ENCODE measurements at places on chromosomes 4 and X.

DNA sequence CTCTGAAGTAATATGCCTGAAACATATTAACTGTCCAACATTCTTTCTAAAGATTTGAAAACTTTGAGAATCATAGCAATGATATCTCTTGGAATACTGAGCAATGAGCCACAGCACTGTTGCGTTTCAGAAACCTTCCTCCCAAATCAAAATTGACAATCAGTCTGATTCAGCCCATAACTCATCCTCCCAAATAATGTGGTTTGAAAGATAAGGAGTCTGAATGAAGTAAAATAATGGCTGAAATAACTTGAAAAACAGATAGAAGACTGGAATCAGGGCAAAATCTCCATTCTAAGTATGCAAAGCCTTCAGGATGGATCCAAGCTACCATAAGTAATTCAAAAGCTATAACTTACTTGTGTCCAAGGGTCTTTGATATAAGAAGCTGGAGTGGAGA is 98.6 kb upstream of the PLS3 start:
- DNase-seq = no peak

- no peak for DNase-seq
These were observed 22.0 kb downstream of the SMIM14 start for GRCh38 chr4:39616651-39617050.

- DNase-seq = peak; percentile 85
These were observed 66.9 kb downstream of the GALNTL6 start for GRCh38 chr4:171880136-171880535.

GRCh38 chrX:133475521-133475920 is 60.2 kb upstream of the GPC4 start:
- no peak for DNase-seq

- DNase-seq = no peak
These were observed 203.9 kb downstream of the SOWAHB start for GRCh38 chr4:76694056-76694455.

GRCh38 chrX:153438532-153438931 is 7.3 kb downstream of the TREX2 start:
- no peak for DNase-seq

DNA sequence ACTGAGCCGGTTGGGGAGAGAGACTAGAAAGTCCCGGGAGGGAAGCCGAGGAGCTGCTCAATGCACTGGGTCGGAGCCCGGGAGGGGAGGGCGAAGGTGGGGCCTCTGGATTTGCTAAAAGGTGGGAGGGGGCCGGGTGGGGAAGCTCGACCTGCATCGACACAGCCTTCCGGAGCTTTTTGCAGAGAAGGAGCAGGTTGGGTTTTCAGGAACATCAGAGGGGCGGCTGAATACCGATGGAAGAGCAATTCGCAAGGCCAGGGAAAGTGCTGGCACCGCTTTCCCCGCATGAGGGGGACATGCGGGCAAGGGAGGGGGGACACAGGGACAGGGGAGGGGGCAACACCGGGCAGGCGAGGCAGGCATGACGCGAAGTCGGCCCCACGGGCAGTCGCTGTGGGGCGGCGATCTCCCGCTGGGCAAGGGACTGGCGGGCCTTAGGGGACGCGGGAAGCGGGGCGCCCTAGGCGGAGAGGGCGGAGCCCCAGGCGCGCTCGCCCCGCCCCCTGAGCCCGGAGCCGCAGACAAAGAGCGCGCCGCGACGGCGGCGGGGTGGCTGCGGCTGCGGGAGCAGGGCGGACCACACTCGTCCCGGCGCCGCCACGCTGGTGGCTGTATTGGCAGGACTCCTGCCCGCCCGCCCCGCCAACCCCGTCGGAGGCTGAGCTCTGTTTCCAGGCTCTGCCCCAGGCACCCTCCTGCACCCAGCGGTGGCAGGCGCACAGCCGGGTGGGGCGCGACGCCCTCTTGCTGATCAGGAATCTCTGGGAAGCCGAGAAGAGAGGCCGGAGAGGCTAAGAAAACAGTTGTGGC is 11.6 kb downstream of the PDZD4 start:
- DNase-seq = no peak

DNA sequence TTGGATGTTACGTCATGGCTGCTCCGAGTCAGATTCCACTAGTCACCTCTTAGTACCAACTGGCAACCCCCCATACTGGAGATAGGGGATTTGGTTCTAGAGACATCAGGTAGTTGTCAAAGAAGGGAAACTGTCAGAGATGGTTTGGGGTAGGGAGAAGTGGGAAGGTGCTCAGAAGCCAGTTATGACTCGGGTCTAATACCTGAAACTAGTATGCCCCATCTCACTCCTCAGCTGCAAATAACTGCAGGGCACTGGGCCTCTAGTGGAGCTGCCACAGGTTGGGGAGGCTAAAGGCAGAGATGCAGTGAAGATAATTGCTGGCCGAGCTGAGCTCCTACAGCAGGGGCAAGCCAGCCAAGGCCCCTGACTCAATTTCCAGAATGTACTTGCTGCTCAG is 30.0 kb downstream of the OTUD6A start:
- DNase-seq = no peak

- no peak for DNase-seq
These were observed 158.0 kb upstream of the MED14 start for GRCh38 chrX:40893251-40893910.

DNA sequence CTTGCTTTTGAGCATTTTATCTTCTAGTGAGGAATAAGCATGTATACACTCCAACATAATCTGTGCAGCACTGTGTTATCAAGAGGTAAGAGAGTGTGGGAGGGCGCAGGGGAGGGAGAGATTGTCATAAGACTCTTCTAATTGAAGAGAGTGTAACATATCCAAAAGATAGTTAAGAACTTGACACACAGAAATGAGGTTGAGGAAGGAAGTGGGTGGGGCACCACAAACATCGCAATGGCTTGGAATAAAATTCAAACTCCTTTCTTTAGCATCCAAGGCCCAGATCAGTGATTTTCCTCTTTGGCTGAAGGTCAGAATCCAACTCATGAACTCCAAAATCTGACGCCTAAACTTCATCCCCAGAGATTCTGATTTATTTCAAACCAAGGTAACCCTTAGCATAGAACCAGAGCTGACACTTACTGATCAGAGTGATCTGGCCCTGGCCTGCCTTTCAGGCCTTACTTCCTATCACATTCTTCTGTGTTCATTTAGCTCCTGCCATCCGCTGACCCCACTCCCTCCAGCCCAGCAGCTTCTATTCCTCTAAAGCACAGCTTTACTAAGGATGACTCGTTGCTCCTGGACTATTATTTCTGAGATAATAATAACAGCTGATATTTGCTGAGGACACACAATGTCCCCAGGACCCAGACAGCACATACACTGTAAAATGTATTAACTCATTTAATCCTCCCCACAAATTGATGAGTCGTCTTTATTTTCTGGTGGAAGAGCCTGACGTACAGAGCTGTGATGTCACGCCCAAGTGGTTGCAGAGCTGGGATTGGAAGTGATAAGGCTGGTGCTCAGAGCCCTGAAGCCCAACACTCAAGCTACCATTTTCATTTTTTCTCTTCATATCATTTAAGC is 10.6 kb upstream of the CTSO start:
- DNase-seq = no peak

- no peak for DNase-seq
These were observed 296.8 kb upstream of the DIAPH2 start for GRCh38 chrX:96387801-96388200.

- DNase-seq = no peak
These were observed 4.2 kb upstream of the TMEM154 start for GRCh38 chr4:152684007-152684406.

GRCh38 chrX:111071542-111072277 is 24.3 kb upstream of the PAK3 start:
- no peak for DNase-seq

DNA sequence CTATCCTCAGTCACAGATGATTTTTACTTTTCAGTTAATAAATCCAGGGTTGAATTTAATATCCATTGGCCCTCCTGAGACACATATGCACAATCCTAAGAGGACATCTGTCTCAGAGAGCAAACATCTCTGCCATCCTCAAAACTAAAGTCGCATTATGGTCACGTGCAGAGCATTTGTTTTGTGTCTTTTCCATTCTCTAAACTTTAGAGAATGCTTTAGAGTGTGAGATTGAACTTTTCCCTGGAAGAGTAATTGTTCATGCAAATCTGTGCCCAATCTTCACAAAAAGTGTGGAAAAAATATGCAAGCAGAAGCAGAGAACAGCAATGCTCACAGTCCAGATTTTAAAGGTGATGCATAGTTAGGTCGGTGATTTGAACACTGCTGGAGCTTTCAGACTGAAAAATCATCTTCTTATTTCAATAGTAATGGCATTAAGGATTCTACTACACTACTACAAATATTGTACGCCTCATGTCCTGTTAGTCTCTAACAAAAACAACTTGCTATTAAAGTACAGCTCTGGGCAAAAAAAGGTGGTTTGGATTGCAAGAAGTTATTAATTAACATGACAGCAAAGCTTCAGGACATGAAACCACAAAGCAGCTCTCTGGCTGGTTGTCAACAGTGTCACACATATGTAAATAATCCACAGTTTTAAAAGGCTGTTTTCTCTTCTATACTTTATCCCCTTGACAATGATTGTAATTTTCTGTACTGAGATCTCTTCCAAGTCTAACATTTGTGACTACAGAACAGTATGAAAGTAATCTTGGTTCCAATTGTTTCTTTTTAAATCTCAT is 19.9 kb downstream of the DCHS2 start:
- DNase-seq = no peak

DNA sequence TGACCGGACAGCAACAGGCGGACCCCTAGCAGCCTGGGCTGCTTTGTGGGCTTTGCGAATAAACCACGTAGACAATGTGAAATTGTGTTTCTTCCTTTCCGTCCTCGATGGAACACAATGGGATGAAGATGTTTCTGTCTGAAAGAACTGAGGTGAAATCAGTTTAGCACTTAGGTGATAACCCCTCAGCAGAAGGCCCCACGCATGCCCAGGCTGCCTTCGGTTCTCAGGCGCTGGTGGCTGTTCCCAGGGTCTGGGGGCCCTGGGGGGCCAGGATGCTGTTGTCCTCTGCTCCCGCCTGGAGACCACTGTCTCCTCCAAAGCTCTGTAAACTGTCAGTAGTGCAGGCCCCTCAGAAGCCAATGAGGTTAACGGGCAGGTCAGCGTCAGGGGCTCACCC is 73.9 kb upstream of the HGFAC start:
- no peak for DNase-seq

GRCh38 chr4:7195546-7196287 is 3.4 kb downstream of the SORCS2 start:
- no peak for DNase-seq

DNA sequence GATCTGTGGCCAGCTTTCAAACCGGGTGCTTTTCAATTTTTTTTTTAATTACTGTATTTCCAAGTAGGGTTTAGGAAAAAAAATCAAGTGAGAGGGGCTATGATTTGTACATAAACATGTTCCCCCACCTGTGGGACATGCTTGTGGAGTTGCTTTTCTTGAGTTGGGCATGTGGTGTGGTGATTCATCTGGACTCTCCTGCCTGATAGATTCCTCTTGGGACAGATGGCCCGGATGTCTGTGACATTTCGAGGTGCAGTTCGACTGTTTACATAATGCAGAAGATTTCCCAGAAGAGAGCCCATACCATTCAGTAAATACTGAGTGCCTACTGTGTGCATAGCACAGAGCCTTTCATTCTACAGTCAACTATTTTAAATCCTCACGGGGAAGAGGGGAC is 49.9 kb downstream of the DOCK11 start:
- no peak for DNase-seq
